GOT3 (cell line): ENCODE measurements at places on chromosomes 2 and 18.

GRCh38 chr2:159165048-159165447 lies 121.5 kb downstream of the WDSUB1 start:
- no peak for DNase-seq

DNA sequence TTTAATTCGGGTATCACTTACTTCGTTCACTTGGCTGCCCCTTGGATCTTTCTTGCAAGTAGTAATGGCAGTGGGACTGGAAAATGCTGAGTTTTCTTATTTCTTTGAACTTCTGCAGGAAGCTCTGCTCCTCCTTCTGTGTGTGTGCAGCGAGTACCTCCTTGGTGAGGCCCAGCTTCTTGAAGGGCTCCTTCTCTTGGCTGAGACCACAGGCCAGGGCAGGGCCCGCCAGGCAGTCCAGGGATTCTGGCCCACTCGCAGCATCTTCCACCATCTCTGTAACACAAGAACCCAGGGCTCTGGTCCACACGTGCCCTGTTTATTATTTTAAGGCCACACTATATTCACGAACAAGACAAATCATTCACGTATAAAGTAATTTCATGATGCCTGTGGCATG lies 15.8 kb upstream of the HES6 start:
- DNase-seq: no peak

DNA sequence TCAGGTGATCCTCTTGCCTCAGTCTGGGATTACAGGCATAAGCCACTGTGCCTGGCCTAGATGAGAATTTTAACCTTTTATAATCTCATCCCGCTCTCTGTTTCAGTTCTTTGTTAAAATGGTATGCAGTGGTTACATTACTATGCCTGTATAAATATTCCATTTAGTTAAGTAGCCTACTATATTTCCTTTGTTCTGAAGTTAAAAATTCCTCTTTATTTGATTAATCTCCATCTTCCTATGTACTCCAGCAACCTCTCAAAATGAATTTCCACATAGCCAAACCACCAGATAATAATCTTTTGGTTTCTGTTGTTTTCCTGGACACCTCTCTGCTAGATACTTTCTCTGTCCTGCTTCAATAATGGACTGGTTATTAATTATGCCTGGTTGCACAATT lies 15.8 kb downstream of the RAB10 start:
- DNase-seq: no peak

- no peak for DNase-seq
Observed at GRCh38 chr2:73004889-73005596, 66.5 kb downstream of the SFXN5 start.

- DNase-seq: peak; percentile 1
Observed at GRCh38 chr18:3703732-3704176, 253.8 kb downstream of the TGIF1 start.
